ENCODE measurements at places on chromosomes 3 and 15.

DNA sequence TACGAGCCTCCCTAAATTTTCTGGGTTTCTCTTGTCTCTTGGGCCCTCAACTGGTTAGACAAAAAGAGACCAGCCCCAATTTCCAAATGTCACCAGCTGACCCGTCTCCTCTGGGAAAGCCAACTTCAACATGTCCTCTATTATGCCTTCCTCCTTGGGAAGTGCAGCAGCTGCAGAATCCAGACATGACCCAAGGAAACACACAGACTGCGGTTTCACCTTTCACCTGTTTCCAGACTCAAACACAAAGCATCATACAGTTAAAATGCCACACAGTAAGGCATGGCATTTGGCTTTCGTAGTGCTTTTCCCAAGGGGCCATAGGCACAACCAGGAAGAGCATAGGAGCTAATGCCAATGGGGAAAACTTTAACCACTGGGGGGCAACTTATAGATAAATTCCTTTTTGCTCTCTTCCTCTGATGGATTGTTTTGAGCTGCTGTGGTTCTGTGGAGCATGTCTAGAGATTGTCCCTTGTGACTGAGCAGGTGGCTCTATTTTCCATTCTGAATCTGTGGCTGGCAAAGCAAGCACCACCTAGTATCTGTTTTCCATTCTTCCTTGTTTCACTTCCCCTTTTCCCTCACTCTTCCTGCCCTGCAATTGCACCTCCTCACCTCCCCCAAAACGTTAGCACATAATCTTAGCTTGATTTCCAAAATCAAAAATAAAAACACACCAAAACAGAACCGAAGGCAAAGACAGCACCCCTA is 49.3 kb downstream of the HHLA2 start:
- no peak for DNase-seq

- no peak for DNase-seq
Observed at GRCh38 chr3:39637807-39638206, 170.3 kb downstream of the MOBP start.

GRCh38 chr3:152688313-152688712 is 146.6 kb upstream of the P2RY1 start:
- DNase-seq = peak; percentile 33

DNA sequence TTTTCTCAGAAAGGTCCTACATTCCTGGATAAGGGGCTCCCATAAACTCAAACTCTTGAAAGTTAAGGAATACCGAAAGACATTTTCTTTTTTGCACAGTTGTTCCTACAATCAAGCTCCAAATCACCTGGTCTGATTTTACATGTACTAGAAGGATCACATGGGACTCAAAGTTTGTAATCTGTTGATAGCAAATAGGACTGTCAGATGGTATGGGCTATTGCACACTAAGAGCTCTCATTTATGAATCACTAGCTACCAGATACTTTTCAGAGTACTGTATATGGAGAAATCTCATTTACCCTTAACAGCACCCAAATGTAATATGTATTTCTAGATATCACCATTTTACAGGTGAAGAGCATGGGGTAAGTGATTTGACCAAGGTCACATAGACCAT is 49.5 kb upstream of the CMSS1 start:
- no peak for DNase-seq

DNA sequence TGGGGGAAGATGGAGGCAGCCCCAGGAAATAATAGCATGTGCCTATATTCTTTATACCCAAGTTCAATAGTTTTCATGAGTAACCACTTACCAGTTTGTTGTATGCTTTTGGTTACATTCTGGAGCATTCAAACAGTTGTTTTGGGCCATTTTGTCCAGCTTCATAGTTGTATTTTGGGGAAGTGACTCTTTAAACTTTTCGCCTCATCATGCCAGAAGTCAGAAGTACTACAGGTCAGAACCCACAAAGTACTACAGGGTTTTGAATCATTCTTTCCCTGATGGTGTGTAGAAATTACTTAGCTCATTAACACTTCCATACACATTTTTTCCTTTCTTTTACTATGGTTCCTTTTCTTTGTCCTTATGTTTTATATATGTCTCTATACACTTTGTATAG is 210.6 kb downstream of the ARPP21 start:
- DNase-seq = no peak

GRCh38 chr15:75346796-75347221 is at the start of gene NEIL1:
TSS of gene NEIL1 (plus strand) at chr15:75347039. CDS start at chr15:75348906, 1,867 bp downstream.
- no peak for DNase-seq
